GM23338 (cell line): ENCODE measurements at places on chromosomes 6 and 20.
A peak's percentile ranks its signal among the peaks of the same experiment; 100 is the strongest.

DNA sequence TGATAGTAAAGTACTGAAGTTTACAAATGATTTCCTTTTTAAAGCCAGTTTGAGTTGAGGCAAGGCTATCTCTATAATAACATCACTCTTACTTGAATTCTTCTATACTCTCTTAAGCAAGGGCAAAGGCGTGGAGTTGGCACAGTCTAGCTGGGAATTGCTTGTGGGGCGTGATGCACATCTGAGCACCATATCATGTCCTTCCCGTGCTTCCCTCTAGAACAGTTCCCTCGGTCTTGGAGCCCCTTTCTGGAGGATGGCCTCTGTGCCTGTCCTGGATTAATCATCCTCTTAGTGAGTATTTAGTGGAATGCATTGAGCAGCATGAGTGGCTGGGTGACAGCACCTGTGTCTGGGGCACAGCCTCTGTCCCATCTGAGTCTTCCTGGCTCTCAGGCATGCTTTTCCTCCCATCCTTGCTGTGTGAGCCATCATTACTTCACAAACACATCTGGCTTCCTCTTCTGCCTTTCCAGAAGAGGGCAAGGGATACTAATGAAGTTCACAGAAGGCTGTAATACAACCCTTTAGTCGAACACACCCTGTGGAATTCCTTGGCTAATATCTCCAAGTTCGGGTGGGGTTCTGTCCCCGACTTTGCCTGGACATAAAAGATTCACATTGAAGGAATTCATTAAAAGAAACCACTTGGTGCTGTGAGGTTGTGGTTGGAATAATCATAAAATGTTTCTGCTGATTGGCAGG, 188.2 kb downstream of the FNDC1 start:
- no peak for DNase-seq

DNA sequence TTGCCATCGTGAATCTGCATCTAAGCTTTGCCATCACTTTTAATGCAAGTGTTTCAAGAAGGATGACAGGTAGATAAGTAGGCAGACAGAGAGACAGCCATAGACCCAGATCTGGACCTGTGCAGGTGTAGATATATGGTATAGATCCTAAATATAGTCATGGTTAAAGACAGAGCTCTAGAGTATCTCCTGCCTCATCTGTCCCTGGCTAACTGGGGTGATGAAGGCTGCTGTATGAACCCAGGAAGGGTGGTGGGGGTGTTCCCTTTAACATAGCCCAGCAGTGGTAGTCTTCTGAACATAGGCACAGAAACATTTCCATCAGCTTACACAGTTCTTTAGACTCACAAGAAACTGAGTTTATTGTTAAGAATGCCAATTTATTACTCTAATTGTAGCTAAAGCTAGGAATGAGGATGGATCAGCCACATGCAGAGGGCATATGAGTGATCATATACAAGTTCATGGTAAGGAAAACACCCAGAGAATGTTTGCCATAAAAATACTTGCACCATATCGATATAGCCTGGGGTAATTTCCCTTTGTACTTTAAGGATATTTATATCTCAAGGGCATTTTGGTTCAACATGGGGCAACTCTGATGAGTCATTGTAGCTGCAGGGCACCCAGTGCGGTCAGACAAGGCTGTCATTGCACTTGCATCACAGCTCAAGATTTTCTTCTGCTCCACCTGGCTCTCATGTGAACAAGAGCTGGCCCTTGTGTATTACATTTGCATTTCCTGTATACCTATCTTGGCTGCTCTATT, 587.2 kb downstream of the EPM2A start:
- DNase-seq, result peak; percentile 25

- DNase-seq, result no peak
These were observed 43.8 kb downstream of the ISM1 start for GRCh38 chr20:13264907-13265306.

DNA sequence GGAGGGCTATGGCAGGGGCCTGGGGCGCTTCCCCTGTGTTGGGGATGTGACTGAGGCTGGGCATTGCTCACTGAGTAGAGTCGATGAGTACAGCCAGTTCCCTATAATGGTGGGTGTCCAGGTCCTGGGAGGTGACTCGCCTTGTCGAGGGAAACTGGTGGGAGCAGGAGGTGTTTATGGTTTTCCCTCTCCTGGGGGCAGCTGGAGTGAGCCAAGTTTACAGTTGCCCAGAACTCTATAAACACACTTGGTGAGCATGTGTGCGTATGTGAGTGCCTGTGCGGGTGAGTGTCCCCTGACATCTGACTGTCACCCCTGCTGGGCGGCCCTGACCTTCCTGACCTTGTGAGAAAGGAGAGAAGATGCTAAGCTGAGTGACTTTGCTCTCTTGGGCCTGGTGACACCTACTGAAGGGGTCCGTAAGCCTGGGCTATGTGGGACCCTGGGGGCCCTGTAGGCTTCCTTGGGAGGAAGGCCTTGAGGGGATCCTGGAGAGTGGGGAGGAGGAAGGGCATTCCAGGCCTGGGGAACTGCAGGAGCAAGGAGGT, 65.9 kb downstream of the VEGFA start:
- DNase-seq, result no peak
